ENCODE measurements at places on chromosomes 13 and 19.

DNA sequence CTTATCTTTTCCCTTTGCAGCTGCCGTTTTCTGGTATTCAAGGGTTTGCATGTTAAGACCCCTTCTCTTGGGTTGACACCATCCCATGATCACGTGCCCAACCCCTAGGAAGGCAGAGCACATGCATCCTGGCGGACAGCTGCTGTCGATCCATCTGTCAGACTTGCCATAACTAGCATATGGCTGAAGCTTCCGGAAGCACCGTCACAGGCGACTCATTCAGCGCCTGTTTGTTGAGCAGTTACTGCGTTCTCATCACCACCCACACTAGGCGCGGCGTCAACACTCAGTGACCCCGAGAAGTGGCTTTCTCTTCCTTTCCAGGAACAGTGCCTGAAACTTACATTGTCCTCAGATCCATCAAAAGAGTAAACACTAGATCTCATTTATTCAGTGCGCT, 93.6 kb downstream of the SOX1 start:
- no peak for DNase-seq

DNA sequence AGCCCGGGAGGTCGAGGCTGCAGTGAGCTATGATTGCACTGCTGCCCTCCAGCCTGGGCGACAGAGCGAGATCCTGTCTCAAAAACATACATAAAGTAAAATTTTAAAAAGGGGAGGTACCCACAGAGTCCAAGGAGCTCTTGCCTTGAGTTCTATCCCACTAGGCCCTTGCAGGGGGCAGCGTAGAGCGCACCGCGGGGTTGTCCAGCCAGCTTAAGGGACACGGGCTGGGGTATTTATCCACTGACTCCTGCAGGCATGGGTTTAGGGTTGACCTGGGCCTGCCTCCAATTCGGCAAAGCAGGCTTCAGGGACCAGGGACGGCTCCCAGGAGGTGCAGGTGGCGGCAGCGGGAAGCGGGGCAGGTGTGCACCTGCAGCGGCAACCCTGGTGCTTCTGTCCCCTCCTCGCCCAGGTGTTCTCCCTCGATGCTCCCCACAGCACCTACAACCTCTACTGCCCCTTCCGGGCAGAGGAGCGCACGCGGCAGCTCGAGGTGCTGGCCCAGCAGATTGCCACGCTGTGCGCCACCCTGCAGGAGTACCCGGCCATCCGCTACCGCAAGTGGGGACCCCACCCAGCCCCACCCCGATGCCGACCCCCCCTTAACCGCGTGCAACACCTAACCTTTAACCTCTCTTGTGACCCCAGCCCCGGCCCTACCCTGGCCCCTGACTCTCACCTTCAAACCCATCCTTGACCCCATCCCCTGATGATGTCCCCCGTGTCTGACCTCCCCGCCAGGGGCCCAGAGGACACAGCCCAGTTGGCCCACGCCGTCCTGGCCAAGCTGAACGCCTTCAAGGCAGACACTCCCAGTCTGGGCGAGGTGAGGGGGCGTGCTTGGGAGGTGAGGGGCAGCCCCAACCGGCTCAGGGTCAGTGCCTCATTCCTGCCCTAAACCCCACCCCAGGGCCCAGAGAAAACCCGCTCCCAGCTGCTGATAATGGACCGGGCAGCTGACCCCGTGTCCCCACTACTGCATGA, 4.7 kb downstream of the STXBP2 start:
- DNase-seq, result no peak

GRCh38 chr13:30564489-30564888, 53.2 kb upstream of the USPL1 start:
- DNase-seq, result no peak

DNA sequence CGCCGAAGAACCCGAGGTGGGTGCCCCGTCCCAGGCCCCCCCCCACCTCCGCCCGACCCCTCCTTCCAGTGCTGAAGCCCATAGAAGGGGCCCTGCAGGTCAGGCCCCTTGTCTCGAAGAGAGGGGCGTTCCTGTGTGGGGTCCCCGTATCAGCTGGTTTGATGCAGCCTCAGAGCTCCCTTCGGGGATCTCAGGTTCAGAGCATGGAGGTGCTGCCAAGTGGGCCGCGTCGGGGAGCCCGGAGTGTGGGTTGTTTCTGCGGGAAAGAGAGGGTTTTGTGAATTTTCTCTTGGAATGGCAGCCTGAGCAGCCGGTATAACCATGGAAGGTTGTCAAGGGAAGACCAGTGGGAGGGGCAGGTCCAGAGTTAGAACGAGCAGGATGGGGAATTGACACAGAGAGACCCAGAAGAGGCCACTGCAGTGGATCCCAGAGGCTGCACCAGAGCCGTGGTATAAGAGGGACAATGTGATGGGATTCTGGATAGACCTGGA, 384 bp downstream of the TRAPPC2B start:
- DNase-seq, result no peak

- no peak for DNase-seq
Measured at GRCh38 chr13:90868321-90868920, 479.1 kb upstream of the MIR17HG start.

DNA sequence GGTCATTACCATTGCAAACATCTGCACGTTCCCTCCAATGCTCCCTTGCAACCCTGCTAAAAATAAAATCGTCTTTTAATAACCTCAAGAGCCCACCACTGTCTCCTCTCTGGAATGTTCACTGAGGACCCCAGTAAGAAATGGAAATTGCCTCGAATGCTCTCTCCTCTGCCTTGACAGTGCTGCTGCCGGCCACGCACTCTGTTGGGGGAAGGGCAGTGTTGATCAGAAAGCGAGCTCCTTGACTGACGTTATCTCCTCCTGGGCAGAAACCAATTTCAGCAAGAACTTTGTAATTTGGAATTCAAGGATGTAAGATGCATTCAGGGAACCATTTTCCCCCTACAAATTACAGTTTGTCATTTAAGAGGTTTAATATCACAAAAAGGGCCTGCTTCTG, 718.5 kb downstream of the UQCRFS1 start:
- DNase-seq, result no peak
